ENCODE measurements at places on chromosomes 6 and 20. TPM values are rescaled to one million over a fixed set of nuclear protein-coding genes. Genes with fewer than 3 reads are reported as not detected.

CST5 gene
- not detected for total RNA-seq

PRRT1 gene
- total RNA-seq: 0.48 TPM

EYS gene
- total RNA-seq: not detected

ERVFRD-1 gene
- not detected for total RNA-seq

PRDM1 gene
- 6.9 TPM for total RNA-seq

AHI1 gene
- total RNA-seq: 62.2 TPM

TGM3 gene
- not detected for total RNA-seq

KIF3B gene
- 24.6 TPM for total RNA-seq

IRF4 gene
- 9.1 TPM for total RNA-seq

SLC26A8 gene
- not detected for total RNA-seq

GJA10 gene
- total RNA-seq: not detected

PACSIN1 gene
- 0.33 TPM for total RNA-seq

ZBTB46 gene
- total RNA-seq: 8.2 TPM

ZC2HC1B gene
- not detected for total RNA-seq

GSTA4 gene
- total RNA-seq: 20.6 TPM

C6orf58 gene
- total RNA-seq: 0.44 TPM
